ENCODE measurements at places on chromosomes 1 and 21.

GRCh38 chr1:207967703-207968102 lies 56.8 kb upstream of the CD34 start:
- no peak for DNase-seq

DNA sequence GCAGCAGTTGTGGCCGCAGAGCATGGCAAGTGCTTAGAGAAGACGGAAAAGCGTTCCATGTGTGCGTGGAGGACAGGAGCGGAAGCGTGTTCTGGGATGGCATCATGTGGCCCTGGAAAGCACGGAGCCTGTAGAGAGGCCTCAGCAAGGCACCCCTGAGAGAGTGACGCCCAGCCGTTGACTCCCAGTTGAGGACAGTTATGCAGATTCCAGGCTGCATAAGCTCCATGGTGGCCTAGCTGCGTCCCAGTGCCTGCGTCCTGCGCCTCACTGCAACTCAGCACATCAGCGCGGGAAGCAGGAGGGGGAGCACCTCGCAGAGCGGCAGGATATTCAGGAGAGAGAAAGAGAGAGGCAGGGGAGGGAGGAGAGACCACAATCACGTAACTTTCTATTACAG lies 49.0 kb upstream of the TTC34 start:
- DNase-seq = no peak

GRCh38 chr1:157114183-157115121 lies 14.8 kb upstream of the ETV3L start:
- no peak for DNase-seq

DNA sequence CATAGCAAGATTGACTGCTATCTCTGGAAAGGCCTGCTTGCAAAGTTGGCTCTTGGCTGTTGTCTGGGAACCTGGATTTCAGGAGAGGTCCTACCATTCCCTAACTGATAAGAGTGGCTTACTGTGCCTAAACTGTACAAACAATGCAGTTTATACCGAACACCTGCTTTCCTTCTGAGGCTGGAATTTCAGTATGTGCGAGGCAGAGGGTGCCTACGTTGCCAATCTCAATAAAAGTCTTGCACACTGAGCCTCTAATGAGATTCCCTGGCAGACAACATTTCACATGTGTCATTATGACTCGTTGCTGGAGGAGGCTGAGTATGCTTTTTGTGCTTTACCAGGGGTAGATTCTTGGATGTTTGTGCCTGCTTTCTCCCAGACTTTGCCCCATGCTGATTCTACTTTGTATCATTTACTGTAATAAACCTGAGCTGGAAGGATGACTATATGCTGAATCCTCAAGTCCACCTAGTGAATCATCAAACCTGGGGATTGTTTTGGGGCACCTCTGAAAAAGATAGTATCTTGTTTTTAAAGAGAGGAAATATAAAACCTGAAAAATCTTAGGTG lies 58.9 kb upstream of the GNG4 start:
- DNase-seq = no peak

- DNase-seq = no peak
Measured at GRCh38 chr1:96967311-96967710, 245.7 kb downstream of the PTBP2 start.

DNA sequence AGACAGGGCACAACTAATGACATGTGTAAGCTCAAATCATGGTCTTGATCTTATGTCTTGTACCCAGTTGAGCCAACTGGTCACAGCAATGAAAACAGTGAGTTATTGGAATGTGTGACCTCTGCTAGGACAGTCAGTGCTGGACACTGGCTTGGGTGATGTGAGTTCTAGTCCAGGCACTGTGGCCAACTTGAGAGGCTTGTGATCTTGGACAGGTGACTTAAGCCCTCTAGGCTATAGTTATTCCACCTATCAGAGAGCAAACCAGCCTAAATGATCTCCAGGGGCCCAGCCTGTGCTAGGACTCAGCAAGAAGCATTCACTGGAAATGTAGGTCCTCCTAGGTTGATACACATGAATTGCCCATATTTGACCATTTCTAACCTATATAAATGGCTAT lies 1.1 kb downstream of the KCNE2 start:
- no peak for DNase-seq

All from progenitor cell of endocrine pancreas (in vitro differentiated cells).